SK-N-SH (cell line): ENCODE measurements at places on chromosomes 1 and 21.

DNA sequence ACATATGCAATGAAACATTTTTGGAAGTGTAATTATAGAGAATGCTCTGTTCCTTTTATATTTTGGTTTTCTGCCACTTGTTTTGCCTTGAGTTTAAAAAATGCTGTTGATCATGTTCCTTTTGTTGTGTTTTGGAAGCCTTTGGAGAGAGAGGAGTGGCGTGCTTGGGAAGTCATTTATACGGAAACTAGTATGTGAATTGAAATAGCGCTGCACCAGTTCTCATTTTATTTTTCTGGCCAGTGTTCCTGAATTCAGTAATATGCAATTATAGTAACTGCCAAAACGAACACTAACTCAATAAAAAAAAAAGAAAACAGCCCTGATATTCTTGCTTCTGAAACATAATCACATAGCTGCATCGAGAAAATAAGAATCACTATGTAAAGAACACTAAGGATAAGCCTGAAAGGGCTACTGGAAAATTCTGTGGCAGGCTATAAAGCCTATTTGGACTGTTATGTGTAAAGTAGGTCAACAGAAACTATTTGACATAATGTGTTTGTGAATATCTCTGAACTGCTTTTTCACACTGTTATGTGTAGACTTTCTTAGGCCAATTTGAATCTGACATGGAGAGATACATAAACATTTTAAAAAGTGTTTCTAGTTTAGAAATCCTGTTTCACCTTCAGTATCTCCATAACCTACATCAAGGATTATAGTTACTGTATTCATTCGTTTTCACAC is 742.0 kb downstream of the KCNT2 start:
- no peak for DNase-seq

DNA sequence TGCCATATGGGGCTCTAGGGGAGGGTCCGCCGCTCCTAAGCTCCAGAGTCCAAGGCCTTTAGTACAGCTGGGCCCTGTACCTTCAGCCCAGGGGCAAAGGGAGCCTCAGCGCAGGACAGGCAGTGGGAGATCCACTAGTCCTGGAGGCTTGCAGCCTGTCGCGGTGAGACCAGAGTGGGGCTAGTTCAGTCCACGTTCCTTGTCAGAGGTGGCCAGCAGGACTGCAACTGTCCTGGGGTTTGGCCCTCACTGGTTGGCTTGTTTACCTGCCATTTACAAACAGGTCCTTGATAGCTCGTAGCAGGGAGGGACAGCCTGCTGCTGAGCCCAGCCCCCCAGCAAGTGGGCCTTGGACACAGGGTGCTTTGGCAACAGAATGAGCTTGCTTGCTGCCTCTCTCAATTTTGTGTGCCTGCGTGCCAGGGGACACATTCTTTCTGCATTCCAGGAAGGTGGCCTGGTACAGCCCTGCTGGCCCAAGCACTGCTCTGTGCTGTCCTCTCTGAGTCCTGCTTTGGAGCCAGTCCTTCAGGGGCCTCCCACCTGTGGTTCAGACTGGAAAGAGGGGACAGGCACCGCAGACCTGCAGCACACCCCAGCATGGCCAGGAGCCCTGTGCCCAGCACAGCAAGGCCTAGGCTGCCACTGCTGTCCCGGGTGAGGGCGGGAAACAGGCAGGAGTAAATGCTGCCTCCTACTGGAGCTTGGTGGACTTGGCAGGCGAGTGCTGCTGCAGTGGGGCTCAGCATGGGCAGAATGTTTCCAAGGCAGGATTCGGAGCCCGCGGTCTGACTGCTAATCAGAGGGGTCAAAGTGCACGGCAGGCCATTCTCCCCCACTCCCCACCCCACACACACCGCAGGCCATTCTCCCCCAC is 15.2 kb downstream of the H6PD start:
- peak; percentile 76 for DNase-seq

DNA sequence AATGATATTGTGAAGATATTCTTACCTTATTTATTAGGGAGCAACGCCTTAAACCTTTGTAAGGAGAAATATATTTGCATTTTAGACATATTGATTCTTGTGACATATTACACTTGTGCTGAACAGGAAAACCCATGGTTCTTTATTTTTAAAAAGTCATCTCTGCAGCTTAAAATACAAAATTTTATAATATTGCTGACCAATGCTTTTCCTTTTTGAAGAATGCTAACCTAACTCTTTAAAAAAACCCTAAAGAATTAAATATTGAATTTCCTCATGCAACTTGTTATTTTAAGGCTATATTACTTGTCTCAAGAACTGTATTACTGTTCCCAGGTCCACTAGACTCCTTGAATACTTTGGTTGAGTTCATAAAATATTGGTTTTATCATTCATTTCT is 99.0 kb downstream of the NEK7 start:
- DNase-seq: no peak

DNA sequence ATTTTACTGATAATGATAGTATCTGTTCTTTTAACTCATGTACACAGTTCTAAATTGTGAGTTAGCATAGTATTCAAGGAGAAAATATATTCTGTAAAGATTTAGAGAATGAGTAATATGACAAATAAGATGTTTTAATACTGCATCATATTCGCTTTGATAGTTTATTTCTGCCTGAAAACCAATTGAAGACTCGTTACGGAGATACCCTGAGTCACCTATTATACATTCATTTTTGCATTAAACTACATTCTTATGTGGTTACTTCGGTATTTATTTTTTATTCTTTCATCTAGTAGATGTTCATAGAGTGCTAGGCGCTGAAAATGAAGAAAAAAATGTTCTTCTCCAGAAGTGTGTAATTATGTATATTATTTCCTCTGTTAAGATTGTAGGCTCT is 5.3 kb downstream of the UHMK1 start:
- no peak for DNase-seq

DNA sequence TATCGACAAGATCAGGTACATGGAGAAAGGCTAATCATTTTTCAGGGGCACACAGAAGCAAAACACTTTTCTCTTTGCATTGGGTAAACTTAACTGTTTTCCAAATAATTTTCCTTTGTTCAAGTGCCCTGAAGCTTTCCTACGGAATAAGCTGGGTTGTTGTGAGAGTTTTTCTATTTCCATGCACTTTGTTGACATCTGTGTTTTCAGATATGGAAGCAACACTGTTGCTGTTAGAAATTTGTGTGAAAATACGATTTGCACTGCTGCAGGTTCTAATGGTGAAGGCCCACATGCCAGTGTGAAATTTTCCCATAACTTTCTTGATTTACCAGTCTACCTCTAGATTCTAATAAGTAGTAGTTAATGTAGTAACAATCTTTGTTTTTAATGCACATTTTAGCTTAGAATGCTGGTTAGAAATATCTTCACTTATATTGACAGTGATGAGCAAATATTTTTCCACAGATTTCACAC is 18.3 kb downstream of the NFYC start:
- DNase-seq: no peak

GRCh38 chr21:35222021-35222420 is 172.9 kb upstream of the RUNX1 start:
- DNase-seq: no peak

DNA sequence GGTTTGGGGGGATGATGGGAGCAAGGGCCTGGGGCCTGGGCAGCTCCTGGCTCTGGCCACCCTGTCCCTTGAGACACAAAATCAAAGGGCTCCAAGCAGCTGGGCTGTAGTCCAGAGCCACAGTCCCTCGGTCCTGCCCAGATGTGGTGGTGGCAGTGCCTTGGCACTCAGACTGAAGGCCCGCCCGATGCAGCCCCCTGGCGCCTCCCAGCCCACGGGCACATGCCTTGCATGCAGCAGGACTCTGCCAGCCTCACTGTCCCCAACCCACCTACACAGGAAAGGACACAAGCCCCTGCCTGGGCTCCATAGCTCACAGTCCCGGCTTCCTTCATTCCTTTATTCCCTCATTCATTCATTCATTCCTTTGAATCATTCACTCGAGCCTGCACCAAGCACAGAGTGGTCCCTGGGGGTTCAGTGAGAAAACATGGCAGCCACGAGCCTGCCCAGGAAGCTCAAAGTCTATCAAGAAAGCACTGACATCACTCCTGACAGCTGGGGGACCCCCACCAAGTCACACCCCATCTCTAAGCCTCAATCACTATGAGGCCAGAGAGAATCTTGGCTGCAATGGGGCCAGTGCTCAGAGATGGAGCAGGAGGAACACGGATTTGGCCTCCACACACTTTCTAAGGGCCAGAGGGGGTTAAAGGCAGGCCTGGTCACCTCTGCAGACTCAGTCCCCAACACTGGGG is 5.8 kb downstream of the SDC3 start:
- DNase-seq: no peak

GRCh38 chr1:4177425-4178150 is 277.5 kb upstream of the C1orf174 start:
- no peak for DNase-seq

- DNase-seq: no peak
Observed at GRCh38 chr1:169509354-169509753, 23.6 kb upstream of the SLC19A2 start.

- DNase-seq: no peak
Observed at GRCh38 chr1:166127003-166127402, 39.8 kb downstream of the FAM78B start.

DNA sequence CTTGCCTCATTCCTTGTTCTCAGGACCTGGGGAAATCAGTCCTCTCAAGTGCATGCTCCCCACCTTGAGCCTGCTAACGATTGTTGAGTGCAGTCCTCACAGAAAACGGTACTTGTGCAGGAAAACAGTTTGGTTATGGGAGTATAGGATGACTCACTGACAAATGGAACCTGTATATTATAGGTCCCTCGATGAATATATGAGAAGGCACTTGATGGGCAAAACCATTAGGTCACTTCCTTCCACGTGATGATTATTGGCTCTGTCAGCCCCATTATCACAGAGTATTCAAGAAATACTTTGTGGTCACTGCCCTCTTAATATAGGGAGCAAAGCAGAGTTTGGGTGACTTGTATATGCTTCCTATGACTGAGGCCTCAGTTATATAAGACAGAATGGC is 6.2 kb downstream of the CCDC17 start:
- no peak for DNase-seq

GRCh38 chr1:170664828-170665612 is 1.1 kb downstream of the PRRX1 start:
- peak; percentile 64 for DNase-seq

DNA sequence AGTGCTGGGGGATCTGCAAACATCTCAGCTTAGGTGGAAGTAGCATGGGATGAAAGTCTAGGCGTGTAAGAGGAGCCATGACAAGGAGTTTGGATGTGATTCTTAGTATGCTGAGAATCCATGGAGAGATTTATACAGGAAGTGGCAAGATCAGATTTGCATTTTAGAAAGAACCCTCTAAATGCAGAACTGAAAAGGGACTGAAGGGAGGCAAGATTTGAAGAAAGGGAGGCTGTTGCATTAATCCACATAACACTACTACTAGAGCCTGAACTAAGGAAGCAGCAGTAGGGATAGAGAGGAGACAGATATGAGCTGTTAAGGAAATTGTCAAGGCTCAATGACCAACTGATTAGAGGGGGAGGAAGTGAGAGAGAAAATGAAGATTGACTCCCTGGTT is 9.8 kb downstream of the C1orf74 start:
- DNase-seq: no peak

DNA sequence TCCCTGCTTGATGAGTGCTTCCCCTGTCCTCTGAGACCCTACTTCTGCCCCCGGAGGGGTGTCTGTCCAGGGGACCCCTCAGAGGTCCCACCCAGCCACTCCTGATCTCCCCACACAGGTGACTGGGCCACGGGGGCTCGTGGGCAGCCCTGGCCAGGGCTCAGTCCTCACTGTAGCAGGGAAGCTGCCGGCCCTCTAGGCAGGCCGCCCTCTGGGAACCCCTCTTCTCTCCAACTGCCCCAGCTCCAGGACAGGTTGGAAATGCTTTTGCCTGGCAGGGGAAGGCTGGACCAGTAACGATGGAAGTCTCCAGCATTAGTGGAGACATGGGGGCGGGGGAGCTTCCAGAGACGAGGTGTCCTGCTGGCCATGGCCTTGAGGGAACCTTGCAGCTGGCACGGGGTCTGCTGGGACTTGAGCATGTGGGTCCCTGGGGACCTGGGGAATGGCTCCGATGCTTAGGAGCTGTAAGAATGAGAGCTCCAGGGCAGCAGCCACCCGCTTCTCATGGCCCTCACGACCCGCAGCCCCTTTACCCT is 3.1 kb upstream of the FNDC10 start:
- peak; percentile 26 for DNase-seq
